ENCODE measurements at places on chromosomes 1 and 21.

- DNase-seq: no peak
These were observed 33.4 kb downstream of the SLC19A1 start for GRCh38 chr21:45508607-45509565.

GRCh38 chr21:27557356-27557755, 590.5 kb upstream of the ADAMTS5 start:
- DNase-seq: no peak

DNA sequence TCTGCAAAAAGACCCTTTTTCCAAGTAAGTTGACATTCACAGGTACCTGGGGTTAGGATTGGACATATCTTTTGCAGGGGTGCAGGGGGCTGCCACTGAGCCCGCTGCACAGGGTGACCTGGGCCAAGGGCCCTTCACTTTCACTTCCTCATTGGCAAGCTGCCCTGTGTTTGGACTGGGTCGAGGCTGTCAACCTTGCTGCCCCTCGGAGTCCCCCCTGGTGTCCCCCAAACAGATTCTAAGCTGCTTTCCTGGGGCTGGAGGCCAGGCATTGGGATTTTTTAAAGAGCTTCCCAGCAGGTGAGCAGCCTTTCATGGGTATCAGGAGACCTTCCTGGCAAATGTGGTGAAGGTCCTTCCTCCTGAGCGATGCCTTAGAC, 7.9 kb upstream of the UMODL1 start:
- no peak for DNase-seq

GRCh38 chr1:113905435-113905861, 322 bp downstream of the DCLRE1B start:
- DNase-seq: no peak

GRCh38 chr1:14625996-14626395, 27.5 kb downstream of the KAZN start:
- no peak for DNase-seq

DNA sequence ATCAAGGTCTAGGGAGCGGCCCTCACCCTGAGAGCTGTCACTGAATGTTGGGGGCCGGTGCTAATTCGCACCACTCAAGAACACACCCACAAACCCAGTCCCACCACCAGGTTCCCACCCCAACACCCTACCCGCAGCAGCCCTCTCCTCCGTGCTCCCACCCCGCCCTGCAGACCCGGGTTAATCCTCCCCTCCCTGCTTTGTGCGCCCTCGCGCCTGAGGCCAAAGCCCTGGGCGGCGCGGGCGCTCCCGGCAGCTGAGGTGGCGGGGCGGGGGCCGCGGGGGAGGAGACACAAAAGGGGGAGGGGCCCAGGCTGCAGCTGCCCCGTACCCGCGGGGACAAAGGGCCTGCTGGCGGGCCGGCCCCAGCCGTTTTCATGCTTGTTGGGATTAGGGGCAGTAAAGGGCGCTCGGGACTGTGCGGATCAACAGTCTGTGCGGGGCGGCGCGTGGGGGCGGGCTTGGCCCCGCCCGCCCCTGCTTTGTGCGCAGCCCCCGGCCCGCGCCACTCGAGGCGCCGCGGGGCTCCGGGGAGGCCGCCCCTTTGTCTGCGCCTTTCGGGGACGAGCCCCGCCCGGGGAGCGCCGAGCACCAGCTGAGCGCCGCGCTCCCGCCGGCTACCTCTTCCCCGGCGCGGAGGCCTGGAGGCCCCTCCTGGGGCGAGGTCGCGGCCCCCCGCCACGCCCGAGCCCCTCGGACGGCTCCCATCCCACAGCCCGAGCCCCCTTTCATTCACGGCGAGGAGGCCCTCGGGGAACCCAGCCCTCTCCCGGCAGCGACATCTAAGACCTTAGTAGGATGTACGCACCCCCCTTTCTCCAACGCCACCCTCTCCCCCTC, 10.9 kb downstream of the C1orf216 start:
- DNase-seq: peak; percentile 40

Measured in HTR-8/SVneo (cell line).